Suppressor macrophage (primary cell): ENCODE measurements at places on chromosomes 1 and 21.

- DNase-seq: peak; percentile 12
These were observed 38.3 kb downstream of the TCEANC2 start for GRCh38 chr1:54091666-54092065.

DNA sequence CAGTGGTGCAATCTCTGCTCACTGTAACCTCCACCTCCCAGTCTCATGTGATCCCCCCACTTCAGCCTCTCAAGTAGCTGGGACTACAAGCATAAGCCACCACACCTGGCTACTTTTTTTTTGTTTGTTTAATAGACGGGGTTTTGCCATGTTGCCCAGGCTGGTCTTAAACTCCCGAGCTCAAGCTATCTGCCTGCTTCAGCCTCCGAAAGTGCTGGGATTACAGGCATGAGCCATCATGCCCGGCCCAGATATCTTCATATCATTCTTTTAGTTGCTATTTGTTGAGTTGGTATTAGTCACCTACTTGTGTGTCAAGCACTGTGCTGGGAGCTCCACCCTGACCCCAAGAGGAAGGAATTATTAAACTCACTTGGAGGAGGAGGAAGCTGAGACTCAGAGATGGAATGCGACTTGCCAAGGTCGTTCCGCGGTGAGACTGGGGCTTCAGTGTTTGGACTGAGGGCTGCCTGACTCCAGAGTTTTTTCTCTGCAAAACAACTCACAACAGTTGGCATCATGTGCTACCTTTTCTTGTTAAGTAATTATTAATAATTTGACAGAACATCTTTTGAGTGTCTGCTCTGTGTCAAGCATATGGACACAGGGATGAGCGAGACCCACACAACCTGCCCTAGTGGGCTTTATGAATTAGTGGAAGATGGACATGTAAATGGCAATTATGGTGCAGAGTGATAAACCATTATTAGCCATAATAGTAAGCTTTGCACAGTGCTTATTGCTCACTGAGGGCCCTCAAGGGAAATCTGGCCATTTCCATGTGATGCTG lies 132.0 kb downstream of the FOXD2 start:
- peak; percentile 13 for DNase-seq

- DNase-seq: no peak
These were observed 357.3 kb downstream of the PTBP2 start for GRCh38 chr1:97078872-97079271.

- no peak for DNase-seq
These were observed 3.4 kb downstream of the ILF2 start for GRCh38 chr1:153667439-153667838.

DNA sequence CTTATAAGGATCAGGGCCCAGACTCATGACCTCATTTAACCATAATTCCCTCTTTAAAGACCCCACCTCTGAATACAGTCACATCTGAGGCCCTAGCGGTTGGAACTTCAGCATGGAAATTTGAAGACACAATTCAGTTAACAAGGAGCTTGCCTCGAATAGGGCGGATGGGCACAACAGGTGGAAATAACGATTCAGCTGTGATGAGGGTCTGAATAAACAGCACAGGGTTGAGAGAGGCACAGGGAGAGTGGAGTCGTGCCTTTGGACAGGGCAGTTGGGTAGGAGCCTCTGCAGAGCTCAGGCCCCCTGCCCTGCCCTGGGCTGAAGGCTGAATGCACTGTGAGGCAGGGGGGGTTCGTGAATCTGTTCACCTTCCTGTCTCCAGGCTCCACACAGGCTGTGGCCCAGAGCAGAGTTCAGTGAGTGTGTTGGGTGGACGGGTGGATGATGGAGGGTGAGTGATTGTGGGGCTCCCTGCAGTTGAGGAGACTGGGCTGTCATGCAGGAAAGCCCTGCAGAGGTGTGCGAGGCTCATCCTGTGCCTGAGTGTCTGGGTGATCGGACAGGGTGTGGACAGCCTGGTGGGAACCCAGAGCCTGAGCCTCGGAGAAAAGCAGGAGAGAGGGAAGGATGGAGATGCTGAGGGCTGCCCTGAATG lies 243.1 kb downstream of the FOXD2 start:
- no peak for DNase-seq

GRCh38 chr1:95118067-95118499 lies 928 bp downstream of the TLCD4 start:
- DNase-seq: no peak

DNA sequence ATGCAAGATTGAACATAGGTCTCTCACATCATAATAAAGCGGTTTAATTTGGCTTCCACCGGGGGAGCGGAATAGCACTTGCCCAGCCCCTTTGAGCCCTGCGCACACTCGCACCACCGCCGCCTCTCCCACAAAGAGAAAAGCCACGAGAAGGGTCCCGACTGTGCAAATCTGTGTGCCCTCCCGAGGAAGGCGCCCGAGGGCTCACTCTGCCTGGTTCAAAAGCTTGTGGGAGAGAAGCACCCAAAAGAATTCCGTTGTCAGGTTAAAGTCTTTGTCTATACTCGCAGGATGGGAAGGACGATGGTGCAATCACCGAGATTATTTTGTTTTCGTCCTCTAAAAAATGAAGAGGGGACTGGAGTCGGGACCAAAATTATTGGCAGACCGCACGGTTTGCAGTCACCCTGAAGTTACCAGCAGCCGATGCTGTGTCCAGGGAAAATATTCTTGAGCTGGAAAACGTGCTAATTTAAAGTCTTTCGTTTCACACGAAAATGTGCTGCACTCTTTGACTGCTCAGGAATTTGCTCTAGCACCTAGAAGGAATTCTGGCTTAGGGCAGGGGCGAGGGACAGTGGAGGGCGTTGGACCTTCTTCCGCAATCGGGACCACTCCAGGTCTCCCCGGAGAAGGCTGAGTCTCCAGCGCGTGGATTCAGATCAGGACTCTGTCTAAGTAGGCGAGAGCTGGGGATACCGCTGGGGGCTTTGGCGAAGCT lies 6.6 kb upstream of the SIM2 start:
- DNase-seq: no peak

GRCh38 chr1:74693473-74693872 lies 19.9 kb upstream of the ERICH3 start:
- no peak for DNase-seq

DNA sequence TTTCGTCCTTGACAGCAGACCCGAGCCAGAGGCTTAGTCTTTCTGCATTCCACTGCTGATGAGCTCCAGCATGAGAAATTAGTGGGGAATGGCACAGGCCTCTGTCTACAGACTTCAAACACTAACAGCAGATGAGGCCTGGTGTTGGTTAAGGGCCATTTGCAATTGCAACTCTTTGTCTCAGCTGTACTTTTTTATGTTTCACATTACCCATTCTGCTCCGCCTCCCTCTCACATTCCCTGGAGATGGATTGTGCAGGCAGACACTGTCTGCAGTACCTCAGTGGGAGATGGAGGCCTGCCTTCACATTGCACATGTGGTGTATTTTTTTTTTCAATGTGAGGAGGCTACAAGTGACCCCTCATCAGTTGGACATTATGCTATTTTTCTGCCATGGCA lies 370.2 kb downstream of the DUSP10 start:
- no peak for DNase-seq

GRCh38 chr1:32289256-32289655 lies 2.6 kb upstream of the HDAC1 start:
- DNase-seq: no peak
